ENCODE measurements at places on chromosomes 11 and 22.

DNA sequence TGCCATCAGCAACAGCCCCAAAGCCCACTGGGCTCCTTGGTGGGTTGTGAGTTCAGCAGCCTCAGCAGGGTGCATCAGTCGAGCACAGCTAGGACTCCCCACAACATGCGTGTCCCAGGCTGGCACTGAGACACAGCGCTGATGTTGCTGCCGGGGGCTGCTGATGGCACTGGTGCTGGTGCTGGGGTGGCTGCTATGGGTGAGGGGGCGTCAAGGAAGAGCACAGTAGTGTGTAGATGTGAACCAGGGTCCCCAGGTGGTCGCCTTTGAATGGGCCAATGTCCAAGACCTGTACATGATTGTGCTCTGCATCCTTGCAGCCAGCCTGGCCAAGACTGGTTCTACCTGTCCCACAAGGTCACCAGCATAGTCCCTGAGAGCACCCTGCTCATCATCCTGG is 121.3 kb upstream of the SERPIND1 start:
- DNase-seq = no peak

DNA sequence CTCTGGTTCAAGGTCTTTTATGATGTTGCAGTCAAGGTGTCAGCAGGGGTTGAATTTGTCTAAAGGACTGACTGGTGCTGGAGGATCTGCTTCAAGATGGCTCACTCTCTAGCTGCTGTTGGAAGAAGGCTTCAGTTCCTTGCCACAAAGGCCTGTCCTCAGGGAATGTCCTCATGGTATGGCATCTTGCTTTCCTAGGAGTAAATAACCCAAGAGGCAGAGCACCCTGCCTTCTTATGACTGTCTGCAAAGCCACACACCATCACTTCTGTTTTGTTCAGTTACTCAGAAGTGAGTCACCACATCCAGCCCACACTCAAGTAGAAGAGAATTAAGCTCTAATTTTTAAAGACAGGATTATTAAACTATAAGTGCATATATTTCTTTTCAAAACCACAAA is 45.2 kb downstream of the PLAAT5 start:
- no peak for DNase-seq

GRCh38 chr11:118531597-118532084 is 649 bp downstream of the TMEM25 start:
- no peak for DNase-seq

GRCh38 chr11:1566381-1567051 is 5.6 kb downstream of the DUSP8 start:
- DNase-seq = no peak

DNA sequence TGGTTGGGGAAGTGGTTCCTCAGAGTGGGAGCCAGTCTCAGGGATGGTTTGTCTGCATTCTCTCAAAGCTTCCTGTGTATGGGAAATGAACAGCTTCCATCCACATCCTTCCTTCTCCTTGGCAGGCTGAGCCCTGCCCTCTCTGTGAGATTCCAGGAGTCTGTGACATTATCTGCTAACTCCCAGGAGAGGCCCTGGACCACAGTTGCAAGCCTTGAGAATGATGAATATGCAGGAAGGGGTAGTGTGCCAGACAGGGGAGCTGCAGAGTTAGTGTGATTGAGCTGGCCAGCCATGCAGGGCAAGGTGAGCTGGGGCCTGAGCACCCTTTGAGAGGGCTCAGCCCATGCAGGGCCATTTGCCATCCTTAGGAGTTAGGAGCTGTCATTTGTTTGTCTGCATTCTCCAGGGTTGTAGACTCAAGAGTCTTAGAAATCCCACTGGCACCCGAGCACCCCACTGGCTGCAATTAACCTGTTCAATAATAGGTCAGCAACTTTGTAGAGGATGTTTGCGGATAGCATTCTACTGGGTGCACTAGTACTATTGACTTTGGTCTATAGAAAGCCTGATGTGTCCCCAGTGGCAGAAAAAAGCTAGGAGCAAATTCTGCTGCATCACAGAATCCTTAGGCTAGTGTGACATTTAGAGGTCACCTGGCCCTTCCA is 299.0 kb upstream of the CADM1 start:
- no peak for DNase-seq

GRCh38 chr11:102111011-102111786 is 952 bp downstream of the YAP1 start:
- no peak for DNase-seq

DNA sequence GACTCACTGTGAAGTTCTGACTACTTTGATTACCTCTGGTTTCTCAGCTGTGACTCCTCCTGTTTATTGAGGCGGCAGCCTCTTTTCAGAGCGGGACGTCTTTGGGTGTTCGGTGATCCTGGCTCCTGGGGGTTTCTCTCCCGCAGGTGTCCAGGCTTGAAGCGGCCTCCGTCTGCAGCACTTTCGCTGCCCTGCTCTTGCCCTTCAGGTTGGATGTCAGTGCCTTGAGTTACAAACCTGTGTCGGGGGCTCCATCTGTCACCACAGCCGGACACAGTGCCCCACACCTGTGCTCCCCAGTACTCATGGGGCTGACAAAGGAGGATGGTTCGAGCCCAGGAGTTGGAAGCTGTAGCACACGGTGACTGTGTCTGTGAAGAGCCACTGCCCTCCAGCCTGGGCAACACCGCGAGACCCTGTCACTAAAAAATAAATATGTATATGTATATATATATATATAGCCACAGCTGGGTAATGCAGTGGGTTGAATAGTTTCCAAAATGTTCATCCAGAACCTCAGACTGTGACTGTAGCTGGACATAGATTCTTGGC is 104.1 kb downstream of the BRD1 start:
- DNase-seq = no peak

GRCh38 chr11:104199053-104199452 is 35.1 kb upstream of the PDGFD start:
- DNase-seq = no peak

DNA sequence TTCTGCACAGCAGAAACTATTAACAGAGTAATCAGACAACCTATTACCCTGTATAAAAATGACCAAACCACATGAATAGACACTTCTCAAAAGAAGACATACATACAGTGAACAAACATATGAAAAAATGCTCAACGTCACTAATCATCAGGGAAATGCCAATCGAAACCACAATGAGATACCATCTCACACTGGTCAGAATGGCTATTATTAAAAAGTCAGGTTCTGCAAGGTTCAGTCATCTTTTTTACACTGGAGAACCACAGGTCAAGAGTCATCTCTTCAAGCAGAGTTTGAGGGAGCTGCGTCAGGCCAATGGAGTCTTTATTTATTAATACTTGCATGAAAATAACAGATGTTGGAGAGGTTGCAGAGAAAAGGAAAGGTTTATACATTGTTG is 40.4 kb downstream of the RCN1 start:
- no peak for DNase-seq

- no peak for DNase-seq
These were observed 36.7 kb downstream of the SPATA19 start for GRCh38 chr11:133808393-133809140.

DNA sequence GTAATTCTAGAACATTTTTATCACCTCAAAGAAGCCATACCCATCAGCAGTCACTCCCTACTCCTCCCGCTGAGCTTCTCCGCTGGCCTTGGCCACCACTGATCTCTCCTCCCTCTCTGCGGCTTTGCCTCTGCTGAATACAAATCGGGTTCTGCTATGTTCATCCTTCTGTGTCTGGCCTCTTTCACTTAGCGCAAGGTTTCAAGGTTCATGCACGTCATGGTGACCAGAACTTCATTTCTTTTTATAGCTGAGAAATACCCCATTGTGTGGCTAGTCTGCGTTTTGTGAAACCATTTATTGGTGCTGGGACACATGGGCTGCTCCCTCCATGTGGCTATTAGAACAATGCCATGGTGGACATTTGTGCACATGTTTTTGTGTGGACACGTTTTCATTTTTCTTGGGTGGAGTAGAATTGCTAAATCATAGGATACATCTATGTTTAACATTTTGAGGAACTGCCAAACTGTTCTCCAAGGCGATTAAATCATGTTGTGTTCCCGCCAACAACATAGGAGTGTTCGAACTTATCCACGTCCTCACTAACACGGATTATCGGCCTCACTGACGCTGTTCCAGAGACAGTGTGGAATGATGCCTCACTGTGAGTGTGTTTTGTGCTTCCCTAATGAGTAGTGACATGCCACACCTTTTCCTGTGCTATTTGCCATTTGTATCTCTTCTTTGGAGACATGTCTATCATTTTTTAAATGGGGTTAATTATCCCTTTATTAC is 24.2 kb upstream of the KRTAP5-6 start:
- DNase-seq = no peak

- DNase-seq = no peak
These were observed 508.4 kb upstream of the LUZP2 start for GRCh38 chr11:23988381-23989006.

DNA sequence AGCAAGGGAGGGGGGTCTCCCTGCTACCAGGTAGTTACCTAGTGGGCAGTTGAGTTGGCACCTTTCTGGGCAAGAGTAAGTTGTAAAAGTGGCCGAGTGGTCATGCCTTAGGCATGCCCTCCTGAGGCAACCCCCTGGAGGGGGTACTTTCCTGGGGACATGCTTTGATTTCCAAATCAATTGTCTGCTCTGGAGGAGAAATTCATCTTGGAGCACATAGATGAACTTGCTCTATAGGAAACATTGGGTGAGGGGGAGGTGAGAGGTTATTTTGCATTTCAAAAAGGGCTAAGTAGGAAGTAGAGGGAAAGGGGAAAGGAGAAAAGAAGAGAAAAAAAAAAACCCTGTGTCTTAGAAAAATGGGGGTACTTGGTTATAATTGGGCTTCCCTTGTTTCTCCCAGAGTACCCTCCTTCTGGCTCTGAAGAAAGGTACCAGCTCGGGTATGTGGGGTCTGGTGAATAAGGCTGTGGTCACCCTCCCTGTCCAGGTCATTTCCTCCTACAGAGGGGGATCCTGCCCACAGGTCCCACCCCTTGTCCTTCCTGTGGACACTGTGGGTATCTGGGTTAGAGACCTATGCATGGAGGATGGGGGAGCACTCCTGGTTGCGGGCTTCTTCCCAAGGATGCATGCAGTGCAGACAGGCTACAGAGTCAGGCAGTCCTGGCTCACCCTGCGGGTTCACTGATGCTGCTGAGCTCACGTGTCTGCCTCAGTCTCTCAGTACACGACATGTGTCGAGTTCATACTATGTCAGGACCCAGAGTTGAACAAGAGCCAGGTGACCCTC is 193.5 kb downstream of the MYO18B start:
- no peak for DNase-seq

DNA sequence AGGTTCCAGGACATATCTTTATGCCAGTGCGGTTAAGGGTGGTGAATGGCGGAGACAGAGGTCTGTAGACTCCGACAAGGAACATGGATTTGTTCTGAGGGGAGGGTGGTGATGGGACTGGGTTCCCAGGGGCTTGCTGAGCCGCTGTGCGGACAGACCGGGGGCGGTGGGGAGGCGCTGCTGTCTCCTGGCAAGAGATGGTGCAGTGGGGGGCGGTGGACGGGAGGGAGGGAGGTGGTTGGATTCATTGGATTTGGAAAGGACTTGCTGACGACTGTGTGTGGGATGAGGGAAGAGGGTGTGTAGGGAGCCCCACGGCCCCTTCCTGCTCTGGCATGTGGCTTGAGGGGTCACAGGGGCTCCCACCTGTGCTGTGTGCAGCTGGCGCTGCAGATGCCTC is 43.2 kb downstream of the FLRT1 start:
- DNase-seq = no peak

- no peak for DNase-seq
These were observed 902 bp downstream of the MUS81 start for GRCh38 chr11:65861165-65861505.

GRCh38 chr22:43066844-43067385 is 22.3 kb downstream of the TTLL1 start:
- DNase-seq = no peak

DNA sequence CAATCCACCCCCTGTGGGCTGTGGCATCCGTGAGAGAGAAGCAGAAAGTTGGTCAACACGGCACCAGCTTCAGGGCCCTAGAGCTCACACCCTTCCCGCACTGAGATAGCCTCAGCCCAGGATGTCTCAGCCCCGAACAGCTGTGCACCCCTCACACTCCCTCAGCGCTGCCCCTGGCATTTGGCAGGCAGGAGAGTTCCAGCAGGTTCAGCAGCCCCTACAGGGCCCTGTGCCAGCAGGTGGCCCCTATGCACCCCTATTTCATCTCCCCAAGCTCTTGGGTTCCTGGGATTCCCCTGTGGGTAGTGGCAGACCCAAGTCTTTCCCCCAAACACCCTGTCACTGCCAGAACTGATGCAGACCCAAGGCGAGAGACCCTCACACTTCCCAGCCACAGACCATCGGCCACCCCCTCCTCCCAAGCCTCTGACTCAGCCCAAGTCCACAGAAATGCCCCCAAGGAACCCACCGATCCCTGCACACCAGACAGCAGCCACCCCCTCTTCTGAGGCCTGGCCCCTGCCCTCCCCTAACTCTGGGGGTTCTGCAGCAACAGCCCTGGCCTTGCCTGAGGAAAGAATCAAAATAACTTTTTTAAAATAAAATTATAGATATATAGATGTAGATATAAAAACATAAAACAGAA is 183.6 kb downstream of the IGLL1 start:
- no peak for DNase-seq

GRCh38 chr11:74256378-74257133 is 54.9 kb downstream of the P4HA3 start:
- DNase-seq = no peak

DNA sequence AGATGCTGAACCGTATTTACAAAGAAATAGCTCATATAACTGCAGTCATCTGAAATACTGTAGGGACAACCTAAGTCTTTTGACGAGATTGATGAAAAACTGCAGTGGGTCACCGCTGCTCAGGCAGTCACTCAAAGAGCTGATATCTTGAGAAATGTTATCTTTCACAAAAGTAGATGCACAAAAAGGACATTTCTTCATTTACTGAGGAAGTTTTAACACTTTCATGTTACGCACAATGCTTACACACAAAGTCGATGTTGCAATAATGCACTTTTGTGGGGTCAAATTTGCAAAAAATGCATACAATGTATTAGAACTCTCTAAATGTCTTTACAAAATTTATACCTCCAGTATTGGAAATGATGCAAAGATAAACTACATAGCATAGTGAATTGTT is 16.2 kb upstream of the OR10V1 start:
- DNase-seq = no peak

GRCh38 chr11:132466983-132467382 is 1065.3 kb downstream of the OPCML start:
- no peak for DNase-seq

DNA sequence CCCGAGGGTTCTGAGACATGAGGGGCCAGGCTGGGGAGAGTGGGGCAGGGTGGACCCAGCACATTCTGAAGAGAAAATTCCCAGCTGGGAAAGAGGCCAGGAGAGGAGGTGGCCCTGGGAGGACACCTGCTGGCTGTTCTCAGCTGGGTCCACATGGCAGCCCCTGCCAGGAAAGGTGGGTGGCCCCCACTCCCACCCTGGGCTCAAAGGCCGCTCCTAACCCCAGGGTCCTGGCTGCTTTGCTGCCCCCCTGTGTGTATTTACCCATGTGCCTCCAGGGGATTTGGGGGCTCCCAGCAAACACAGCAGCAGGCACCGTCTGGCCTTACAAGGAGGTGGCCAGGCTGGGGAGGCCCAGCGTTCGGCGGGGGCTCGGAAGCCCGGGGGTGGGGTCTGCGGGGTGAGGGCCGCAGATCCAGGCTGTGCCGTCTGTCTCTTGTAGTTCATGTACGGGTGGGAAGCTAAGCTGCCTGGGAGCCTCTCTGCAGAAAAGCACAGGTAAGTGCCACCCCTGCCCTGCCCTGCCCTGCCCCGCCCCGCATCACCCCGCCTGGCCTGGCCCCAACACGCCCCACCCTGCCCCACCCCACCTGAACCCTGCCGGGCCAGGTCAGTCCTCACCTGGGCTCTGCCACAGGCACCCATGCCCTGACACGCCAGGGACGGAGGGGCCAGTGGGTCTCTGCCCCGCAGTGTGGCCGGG is 10.6 kb downstream of the MUC5B start:
- DNase-seq = no peak

Measured in activated CD4-positive, alpha-beta T cell treated with anti-CD3 and anti-CD28 coated beads for 1 hour (primary cell).